Stimulated activated CD4-positive, alpha-beta T cell treated with anti-CD3 and anti-CD28 coated beads, Interleukin-2, amount 100 ng/mL, for 24 hours (primary cell): ENCODE measurements at places on chromosomes 6 and 20.
A peak's percentile ranks its signal among the peaks of the same experiment; 100 is the strongest.

- DNase-seq: no peak
Measured at GRCh38 chr20:41386502-41387427, 20.1 kb upstream of the EMILIN3 start.

DNA sequence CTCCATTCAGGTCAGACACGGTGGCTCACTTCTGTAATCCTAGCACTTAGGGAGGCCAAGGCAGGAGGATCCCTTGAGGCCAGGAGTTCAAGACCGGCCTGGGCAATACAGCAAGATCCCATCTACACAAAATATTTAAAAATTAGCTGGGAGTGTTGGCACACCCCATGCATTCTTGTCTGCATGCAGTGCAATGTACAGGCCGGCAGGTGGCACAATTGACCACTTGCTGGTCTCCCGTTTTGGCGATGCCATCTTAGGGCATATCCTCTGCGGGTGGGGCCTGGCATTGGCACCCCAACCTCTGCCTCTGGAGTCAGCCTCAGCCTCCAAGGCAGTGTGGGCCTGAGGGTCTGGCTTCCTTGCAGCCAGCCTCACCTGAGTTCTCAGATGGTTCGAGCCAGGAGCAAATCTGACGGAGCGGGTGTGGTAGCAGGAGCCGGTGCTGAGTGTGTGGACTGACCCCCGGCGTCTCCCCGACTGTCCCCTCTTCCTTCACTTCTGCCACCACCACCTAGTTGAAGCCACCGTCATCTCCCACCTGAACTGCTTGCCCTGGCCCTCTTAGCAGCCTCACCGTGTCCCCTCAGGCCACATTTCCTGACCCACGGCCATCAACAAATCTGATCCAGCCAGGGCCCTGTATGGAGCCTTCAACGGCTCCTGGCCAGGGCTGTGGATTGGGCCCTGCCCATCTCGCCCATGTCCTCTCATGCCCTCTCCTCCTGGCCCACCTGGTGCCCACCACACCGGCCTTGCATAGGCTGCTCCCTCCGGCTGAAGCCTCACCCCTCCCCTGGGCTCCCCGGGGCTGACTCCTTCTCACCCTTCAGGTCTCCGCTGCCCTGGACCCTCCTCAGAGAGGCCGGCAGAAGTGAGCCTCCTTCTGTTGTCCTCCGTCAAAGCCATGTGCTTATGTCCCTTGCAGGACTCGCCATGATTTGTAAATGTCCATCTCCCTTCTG is 44.0 kb downstream of the EFCAB8 start:
- DNase-seq: peak; percentile 72

DNA sequence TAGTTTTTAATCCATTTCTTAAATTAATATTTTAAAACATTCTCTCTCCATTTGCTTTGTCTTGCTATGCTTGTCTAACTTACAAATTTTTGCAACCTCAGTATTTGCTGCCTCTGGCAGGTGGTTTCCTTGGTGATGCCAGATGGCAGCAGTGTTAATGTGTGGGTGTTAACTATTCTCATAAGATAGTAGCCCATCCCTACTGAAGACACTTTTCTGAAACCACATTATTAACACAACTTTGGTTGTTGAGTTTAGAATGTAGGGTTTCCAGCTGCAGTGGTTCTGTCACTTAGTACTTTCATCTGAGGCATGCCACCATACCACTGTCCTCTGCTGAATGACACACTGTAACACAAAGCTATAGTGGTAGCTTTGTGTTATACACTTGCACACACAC is 75.1 kb downstream of the MYO6 start:
- no peak for DNase-seq

- no peak for DNase-seq
Measured at GRCh38 chr6:13228264-13229204, 99.8 kb downstream of the TBC1D7 start.

GRCh38 chr6:90107771-90108282 is 188.8 kb downstream of the BACH2 start:
- peak; percentile 46 for DNase-seq

DNA sequence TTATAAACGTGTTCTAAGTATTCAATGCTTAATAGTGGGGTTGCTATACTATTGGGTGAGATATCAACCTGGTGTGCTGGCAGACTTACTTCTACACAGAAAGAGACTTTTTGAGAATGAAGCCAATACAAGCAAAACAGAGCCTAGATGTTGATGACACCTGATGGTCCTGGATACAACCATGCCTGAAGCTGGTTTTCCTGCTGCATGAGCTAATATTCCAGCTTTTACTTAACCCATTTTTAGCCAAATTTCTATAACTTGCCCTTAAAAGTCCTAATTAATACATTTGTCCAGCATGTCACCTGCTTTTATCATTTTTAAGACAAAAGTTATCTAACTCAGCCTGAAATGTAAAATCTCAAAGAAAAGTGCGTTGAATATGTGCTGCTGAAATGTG is 86.2 kb downstream of the PFDN4 start:
- no peak for DNase-seq
